Globus pallidus (tissue), 1 donor: ENCODE measurements at places on chromosomes 13 and 19.

DNA sequence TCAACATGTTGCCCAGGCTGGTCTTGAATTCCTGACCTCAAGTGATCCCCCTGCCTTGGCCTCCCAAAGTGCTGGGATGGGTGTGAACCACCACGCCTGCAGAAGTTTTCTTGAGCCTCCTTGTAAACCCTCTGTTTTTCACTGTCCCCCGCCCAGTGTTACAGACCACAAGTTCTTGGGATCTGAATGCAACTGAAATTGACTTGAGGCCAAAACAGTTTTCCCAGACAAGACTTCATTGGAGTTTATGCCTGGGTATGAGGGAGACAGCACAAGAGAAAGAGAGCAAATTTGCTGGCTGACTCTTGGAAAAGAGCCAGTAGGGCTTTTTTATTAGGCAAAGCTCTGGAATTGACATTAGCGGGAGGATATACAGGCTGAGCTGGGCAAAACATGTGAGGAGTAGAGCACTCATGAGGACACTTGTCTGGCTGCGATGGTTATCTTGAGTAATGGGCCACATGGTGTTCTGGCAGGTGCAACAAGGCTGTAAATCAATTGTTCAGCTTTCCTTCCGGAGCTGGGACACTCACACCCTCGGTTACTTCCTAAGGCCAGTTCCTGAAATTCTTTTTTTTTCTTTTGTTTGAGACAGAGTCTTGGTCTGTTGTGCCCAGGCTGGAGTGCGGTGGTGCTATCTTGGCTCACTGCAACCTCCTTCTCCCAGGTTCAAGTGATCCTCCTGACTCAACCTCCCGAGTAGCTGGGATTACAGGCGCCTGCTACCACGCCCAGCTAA, 12.7 kb upstream of the HNRNPL start:
- DNase-seq, result no peak

- DNase-seq, result no peak
Measured at GRCh38 chr13:66984241-66984640, 245.9 kb downstream of the PCDH9 start.

DNA sequence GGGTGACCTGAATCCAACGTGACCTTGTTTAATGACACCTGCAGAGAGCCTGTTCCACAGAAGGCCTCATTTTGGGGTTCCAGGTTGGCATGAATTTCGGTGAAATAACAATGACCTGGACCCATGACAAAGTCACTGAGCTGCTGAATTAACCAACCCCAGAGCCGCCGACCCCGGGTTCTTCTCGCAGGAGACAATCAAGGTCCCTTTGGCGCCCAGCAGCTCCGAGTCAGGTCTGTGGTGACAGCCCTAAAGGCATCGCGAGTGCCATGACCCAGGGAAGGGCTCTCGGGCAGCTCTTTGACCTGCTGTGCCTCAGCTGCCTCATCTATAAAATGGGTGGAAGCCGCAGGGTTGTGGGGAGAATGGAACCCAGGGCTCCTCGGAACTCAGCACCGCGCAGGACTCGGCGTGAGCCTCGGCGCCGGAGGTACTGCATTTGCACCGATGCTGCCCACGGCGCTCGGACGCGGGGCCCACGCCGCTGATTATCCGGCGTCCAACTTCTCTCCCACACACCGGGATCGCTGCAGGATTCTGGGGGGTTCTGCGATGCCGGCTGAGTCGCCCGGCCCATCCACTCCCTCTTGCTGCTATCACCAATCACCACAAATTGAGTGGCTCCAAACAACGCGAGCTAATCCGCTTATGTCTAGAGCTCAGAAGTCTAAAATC, 5.7 kb downstream of the SHC2 start:
- DNase-seq, result no peak

DNA sequence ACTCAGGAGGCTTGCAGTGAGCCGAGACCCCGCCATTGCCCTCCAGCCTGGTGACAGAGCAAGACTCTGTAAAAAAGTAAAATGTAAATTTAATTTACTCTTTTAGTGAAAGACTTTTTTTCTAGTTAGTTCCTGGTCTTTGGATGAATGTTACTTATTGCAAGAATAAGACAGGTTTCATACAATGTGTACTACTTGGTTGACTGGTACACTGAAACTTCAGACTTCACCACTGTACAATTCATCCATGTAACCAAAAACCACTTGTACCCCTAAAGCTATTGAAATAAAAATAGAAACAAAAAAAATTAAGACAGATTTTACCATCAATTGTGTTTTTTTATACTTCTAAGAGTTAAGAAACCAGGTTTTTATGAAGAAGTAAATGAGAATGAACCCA, 35.5 kb downstream of the GPALPP1 start:
- no peak for DNase-seq

- DNase-seq, result no peak
Measured at GRCh38 chr13:97268772-97269171, 46.6 kb downstream of the MBNL2 start.

DNA sequence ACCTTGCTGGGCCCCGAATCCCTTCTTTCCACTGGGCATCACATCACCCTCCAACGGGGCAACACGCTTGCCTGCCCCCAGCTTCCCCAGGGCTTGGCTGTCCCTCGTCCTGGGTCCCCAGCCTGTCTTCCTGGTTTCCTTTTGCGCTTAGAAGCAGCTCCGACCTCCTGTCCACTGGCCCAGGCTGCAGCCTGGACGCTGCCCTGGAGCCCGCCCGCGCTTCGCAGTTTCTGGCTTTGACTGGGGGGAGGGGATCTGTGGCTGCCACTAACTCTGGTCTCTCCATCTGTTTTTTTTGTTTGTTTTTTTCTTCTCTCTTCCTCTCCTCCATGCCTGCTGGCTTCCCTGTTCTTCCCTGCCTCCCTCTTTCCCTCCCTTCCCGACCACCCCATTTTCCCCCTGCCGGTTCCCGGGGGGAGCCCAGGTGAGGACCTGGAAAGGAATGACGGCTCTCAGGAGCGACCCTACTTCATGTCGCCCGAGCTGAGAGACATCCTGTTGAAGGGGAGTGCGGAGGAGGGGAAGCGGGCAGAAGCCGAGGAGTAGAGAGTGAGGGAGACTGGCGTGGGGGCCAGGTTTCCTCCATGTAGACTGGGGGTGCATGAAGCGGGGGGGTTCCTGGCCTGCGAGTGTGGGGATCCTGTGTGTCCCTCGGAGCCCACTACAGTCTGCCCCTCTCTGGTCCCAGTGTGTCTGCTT, 11.5 kb upstream of the ILF3 start:
- no peak for DNase-seq

DNA sequence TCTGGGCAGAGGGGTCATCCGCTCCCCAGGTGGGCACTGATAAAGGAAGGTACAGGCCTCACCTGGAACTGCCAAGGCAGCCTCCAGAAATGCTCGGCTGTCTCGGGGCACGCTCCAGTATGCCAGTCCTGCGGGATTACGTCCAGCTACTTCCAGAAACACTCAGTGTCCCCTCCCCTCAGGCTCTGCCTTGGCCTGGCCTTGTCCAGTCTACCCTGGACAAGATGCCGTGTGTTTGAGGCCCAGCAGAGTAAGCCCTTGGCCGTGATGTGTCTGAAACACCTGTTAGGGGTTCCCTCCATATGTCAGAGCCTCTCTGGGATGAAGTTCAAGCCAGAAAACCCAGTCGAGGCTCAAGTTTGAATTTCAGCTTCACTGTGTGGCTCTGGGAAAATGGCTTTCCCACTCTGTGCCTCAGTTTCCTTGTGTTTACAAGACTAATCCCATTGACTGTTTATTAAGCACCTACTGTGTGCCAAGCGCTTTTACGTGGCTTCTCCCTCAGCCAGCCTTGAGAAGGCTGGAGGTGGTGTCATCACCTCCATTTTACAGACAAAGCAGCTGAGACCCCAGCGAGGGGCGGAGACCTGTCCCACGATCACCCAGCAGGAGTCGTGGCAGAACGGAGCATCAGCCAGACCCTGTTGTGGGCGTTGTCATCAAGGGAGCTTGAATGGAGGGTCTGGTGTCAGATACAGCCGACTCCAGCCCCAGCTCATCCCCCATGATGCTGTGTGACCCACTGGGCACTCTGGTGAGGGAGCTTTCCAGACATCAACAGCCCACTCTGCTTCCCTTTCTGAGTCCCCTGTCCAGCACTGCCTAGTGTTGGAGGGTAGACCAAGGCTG, 2.0 kb upstream of the PIK3R2 start:
- no peak for DNase-seq

DNA sequence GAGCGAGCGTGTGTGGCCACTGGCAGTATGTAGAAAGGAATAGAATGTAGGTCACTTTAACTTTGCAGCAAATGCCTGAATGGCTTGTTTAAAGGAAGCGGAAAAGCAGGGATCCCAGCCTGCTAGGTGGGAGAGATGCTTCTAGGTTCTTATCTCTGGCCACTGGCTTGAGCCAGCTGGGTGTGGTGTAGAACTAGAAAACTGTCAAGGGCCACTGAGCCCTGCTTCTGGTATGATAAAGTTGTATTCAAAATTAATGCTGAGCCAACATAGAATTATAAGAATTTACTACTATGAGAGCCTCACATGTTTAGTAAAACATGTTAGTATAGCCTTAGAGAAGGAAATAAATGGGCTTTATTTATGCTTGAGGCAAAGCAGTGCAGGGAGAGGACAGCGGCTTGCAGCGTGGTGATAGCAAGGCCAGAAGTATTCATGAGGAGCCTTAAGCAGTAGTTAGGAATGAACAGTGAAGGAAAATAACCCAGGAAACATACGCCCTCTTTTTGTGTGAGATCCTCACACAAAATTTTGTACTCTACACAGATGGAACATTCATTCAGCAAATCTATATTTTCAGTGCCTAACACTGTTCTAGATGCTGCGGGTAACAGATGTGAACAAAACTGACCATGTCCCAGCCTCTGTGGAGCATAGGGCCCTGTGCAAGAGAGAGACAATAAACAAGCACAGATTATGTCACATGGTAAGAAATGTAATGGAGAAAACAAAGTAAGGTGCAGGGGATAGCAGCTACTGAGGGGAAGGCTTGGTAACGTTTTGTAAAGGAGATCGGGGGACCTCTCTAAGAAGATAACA, 863.2 kb downstream of the DIAPH3 start:
- no peak for DNase-seq

DNA sequence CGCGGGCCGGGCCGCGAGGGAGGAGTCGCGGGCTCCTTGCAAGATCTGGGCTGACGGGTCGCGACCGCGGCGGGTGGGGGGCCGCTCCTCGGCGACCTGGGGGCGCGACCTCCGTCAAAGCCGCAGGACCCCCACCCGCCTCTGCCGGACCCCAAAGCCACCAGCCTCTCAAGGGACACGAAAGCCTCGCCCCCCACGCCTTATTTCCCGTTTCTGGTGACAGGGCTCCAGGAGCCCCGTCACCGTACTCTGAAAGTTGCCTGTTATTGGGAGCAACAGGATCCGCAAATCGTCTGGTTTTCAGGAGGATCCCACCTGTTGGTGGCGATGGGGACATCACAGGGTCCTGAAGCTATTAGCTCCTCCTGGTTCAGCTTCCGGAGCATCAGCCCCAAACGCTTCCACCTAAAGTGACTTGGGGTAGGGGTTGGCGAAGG, 530 bp downstream of the MAU2 start:
- no peak for DNase-seq

DNA sequence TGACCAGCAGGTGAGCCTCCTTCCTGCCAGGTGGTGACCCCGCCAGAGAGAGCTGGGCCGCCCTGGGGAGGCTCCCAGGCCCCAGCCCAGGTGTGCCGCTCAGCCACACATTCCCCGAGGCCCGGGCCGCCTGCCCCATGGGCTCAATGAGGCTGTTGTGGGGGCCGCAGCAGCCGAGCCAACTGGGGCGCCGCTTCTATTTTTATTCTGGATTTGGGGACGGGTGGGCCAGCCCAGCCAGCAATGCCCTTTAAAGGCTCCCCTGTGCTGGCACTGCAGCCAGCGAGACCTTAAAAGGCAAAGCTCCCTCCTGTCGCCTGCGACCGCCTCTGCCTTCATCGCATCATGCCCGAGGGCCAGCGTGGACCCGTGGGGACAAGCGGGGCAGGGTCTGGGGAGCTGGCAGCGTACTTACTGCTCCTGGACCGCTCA, 17.7 kb upstream of the CRTC1 start:
- no peak for DNase-seq

DNA sequence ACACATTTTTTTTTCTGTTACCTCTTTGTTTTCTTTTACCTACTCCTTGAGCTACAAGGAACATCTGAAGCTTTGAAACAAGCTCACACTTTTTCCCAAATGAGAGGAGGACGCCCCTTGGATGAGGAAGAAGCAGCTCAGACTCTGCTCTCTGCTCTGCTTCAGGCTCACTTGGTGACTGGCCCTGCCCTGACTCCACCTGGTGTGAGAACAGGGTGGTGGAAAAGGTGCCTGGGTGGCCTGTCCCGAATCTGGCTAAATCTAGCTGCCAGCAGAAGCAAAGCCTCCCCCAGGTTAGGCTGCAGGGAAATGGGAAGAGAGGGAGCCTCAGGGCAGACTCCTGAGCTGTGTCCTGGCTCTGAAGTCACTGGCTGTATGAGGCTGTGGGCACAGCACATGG, 68.0 kb upstream of the CEACAM8 start:
- DNase-seq, result no peak

DNA sequence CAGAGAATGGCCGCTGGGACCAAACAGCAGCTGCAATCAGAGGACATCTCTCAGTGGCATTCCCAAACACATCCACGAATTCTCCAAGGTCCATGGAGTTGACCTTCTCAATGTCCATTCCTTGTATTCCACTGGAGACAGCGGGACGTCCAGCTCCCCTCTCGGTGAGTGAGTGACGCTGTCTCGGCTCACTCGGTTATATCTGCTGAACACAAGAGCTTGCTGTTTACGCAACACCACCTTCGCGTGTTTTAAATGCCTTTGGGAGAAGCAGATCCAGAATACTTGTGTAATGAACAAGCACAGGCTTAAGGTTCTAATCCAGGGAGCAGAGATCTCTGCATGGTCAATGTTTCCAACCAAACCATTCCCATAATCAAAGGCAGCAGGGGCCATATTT, at the start of gene URAD:
URAD (minus strand) TSS at position 174 of the 400 bp plus-strand sequence; CDS start at position 118, 56 bp downstream.
- no peak for DNase-seq

DNA sequence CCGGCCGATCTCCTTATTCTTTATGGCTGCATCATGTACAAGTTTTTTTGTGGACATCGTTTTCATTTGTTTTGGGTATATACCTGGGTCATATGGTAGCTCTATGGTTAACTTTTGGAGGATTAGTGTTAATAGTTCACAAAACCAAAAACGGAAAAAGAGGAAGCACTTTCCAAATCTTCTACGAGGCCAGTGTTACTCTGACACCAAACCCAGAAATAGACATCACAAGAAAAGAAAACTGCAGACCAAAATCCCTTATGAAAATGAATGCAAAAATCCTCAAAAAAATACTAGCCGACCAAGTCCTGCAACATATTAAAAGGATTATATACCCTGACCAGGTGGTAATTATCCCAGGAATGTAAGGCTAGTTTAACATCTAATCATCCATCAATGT, 29.8 kb downstream of the ADGRE2 start:
- DNase-seq, result no peak

GRCh38 chr19:9406798-9407352, 28.5 kb downstream of the ZNF266 start:
- DNase-seq, result no peak

DNA sequence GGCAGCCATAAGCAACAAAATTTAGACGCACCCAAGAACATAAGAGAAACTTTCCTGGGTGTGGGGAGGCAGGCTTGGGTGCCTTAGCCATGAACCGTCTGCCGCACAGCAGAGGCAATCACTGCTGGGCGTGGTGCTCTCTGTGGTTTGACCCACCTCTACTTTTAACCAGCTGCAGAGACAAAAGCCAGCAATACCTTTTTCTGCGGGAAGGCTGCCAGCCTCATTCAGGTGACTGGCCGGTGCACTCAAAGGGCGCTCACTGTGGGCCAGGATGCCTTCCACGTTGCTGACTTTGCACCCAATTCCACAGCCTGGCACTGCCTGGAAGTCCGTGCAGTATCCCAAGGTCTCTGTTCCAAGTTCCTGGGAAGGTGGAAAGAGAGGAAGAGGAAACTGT, 69.1 kb downstream of the ATP7B start:
- no peak for DNase-seq

- no peak for DNase-seq
Measured at GRCh38 chr13:75425216-75426009, 56.6 kb downstream of the TBC1D4 start.

GRCh38 chr19:55656988-55657747, 2.3 kb downstream of the U2AF2 start:
- no peak for DNase-seq
